Stimulated activated CD4-positive, alpha-beta T cell treated with anti-CD3 and anti-CD28 coated beads, Interleukin-4, amount 100 ng/mL, for 1 hour (primary cell): ENCODE measurements at places on chromosomes 5 and 9.

DNA sequence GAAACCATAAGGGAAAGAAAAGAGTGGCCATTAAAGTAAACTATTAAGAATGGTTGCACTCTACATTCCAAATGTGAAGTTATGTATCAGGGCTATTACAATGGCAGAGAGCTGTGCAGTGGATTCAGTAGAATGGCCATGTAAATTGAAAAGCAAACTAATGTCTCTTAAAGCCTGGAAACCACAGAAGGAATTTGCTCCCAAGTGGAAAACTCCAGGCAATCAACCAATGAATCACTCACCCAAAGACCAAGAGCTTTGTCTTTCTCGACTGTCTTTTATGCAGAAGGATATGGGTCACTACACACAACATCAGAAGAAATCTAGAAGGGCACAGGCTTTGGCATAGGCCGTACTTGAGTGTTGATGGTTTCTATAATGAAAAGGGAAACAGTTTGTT is 114.9 kb downstream of the TLE1 start:
- no peak for DNase-seq

DNA sequence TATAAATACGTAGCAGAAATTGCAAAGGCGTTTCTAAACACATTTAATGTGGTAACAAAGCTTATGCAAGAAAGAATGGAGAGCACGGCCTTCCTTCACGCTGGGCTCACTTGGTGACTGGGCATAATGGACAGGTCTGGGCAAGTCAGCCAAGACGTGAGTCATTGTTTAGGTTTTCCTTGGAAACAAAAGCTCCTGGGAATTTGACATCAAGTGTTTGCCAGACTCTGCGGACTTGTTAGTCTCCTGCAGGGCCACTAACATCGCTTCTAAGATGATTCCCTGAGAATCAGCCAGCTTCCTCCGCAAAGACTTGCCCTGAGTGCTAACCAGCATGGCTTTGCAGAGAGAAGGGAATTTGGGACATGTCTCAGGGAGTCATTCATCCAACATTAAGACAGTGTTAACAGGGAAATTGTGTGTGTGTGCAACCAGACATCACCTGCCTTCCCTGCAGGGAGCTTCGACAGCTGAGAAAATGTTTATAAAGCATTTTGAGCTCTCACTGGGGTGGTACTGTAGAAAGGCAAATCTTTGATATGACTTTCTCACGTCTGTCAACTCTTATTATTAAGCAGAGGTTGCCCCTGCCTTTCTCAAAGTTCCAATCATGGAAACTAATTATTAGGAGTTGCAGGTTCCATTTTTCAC is 182.5 kb downstream of the NTRK2 start:
- DNase-seq = no peak

- no peak for DNase-seq
Observed at GRCh38 chr5:111069839-111070238, 1.7 kb upstream of the TSLP start.

GRCh38 chr9:26973989-26974388 is 17.8 kb downstream of the IFT74 start:
- no peak for DNase-seq

GRCh38 chr9:17472126-17472525 is 106.7 kb upstream of the SH3GL2 start:
- no peak for DNase-seq

- no peak for DNase-seq
Observed at GRCh38 chr5:35253582-35253981, 23.3 kb upstream of the PRLR start.

GRCh38 chr5:181200816-181201215 is 4.2 kb downstream of the TRIM7 start:
- DNase-seq = no peak

GRCh38 chr5:33688526-33688925 is 203.3 kb downstream of the ADAMTS12 start:
- DNase-seq = no peak

GRCh38 chr5:166324372-166324771 is 1967.1 kb upstream of the WWC1 start:
- DNase-seq = no peak

DNA sequence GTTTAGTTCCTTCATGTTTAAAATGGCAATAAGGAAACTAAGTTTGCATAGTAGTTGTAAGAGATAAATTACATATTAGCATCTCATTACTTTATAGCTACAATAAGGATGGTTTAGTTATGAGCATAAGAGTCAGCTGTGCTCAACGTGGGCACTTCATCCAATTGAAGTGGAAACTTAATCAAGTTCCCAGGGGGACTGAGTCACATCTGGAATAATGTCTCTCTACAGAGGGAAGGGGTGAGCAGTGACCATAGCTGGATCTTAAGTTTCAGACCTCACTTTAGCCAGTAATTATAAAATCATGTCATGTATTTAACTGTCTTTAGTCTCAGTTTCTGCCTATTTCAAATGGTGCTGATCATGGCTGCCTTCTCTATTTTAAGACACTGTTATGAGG is 36.8 kb upstream of the FAM240B start:
- DNase-seq = no peak

DNA sequence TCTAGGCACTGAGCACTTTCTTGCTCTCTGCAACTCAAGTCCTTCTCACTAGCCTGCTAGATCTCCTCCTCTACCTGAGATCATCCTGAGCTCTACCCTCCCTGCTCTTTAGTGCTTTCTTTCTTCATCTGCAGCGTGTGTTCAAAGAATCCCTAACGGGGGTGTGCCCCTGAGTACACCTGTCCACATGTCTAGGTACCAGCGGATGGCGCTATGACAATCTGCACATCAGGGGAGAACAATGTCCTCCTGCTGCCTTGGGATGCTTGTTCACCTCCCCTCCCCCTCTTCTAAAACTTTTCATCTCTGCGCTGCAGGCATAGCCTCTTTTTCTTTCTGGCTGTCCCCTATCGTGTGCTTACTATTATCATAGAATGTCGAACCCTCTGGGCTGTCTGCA is 42.7 kb downstream of the PTPN3 start:
- no peak for DNase-seq

DNA sequence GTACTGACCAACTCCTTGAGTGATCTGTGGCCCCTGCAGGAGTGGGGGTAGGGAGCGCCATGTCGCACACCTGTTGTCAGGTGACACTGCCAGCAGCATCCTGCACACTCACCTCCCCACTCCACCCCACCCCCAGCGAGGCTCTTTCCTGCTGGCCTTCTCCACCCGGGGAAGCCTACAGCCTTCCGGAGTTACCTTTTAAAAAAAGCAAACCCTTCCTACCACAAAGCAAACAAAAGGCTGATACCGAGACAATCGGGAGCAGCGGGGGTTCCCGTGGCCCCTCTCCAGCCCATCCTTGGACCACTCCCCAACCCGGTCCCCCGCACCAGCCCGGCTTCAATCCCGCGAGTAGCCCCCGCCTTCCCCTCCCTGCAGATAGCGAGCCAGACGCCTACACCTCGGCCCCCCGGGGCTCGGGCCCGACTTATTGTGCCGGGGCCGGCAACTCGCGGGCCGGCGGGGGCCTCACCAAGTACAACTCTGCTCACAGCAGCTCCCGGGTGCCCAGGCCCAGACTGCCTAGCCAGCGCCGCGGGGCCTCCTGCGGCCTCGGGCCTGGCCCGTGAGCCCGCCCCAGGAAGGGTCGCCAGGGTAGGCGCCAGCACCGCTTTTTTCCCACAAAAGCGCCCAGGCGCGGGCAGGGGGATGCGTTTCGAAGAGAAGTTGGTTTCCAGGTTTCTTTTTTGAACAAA is 724 bp downstream of the MACROH2A1 start:
- DNase-seq = peak; percentile 43

- no peak for DNase-seq
Observed at GRCh38 chr5:136814619-136815378, 449.5 kb upstream of the TRPC7 start.

- no peak for DNase-seq
Observed at GRCh38 chr5:113182658-113183344, 206.2 kb downstream of the DCP2 start.

GRCh38 chr9:136185066-136185465 is 19.9 kb downstream of the LHX3 start:
- DNase-seq = no peak

GRCh38 chr5:158780656-158781237 is 319.0 kb downstream of the EBF1 start:
- no peak for DNase-seq

DNA sequence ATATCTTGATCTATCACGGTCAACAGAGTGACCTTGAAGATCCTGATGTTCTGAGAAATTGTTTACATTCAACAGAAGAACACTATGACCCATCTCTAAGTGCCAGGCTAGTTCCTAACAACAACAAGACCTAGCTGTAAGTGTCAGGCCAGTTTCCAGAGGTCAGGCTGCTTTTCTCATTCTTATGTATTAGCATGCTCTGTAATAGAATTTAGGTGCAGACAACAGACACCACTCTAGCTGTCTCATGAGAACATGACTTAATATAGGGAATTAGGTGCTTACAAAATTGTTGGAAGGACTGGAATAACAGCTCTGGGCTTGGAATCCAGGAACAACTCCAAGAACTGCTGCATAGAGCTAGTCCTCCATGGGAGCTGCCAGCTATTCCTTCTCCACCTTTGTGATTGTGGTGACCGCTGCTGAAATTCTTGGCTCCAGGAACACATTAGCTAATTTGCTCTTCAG is 138.7 kb downstream of the SNX18 start:
- DNase-seq = no peak

DNA sequence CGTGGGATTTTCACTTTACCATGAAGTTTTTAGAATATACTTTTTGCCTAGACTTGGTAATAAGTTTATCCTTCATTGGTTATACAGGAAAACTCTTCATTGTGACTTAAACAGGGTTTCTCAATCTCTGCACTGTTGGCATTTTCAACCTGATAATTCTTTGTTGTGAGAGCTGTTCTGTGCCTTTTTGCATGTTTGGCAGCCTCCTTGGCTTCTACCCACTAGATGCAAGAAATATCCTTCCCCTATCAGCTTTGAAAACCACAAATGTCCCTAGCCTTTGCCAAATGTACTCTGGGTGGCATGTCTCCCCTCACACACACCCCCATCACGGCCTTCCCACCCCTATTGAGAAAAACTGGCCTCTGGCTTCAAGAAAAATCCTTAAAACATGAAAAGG is 180.9 kb downstream of the ESM1 start:
- DNase-seq = no peak
